Activated CD8-positive, alpha-beta memory T cell treated with anti-CD3 and anti-CD28 coated beads for 4 hours (primary cell): ENCODE measurements at places on chromosomes 7 and 10.

GRCh38 chr7:3520206-3520605 lies 219.2 kb downstream of the SDK1 start:
- no peak for DNase-seq

DNA sequence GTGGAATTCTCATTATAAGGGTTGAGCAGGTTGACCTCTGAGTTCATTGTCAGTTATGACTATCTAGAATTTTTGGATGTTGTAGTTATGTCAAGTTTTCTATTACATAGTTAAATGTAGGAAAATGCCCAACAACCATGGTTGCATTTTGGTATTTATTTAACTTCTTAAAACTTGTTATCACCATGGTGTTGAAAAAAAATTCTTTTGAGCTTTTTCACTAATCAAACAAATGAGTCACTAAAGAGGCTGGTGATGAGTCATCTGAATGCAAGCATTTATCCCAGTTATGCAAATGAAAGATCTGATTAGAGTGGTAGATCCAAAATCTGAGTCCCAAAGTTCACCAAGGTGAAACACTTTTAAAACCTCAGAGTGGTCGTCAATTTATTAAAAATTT lies 624.7 kb upstream of the IGFBP3 start:
- no peak for DNase-seq

DNA sequence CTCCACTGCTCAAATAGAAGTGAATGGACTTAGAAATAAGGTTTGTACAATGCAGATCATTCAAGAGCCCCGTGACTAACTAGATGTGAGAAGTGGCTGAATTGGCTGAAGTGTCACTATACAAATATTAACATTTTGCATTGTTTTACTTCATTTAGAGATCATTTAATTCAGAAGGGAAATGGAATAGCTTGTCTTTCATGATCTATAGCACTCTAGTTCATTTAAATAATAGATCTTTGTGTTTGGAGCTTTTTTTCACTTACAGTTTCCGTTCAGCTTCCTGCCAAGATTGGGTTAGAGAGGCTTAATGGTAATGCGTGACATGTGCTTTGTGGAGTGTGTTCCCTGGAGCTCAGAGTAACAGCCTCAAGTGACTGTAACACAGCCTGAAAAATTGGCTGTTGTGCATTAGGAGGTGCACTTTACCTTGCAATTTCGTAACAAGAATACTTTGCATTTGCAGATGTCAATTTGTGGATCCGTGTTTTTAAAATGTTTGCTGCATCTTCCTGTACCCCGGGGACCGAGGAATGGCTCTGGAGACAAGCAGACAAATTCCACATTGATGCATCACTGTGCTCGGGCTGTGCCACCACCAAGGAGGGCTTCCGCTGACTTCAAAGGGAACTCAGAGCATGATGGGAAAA lies 170.3 kb downstream of the NRP1 start:
- no peak for DNase-seq

DNA sequence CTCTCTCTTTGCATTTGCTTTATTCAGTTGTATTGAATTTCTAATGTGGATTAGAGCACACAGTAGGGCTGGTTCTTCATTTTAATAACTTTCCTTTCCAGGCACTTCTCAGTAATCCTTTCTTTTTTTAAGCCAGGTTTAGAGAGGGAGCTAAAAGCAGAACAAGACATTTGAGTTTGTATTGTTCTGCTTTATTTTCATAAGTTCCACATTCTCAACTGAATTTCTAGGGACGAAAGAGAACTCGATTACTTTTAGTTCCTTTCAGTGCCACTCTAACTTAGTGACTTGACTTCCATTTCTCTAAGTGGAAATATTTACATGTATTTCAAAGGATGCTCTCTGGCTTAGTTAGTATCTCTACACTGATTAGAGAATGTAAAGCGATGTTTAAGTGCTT lies 145.6 kb downstream of the EXOC4 start:
- DNase-seq: no peak
